ENCODE measurements at places on chromosomes 3 and 15.

DNA sequence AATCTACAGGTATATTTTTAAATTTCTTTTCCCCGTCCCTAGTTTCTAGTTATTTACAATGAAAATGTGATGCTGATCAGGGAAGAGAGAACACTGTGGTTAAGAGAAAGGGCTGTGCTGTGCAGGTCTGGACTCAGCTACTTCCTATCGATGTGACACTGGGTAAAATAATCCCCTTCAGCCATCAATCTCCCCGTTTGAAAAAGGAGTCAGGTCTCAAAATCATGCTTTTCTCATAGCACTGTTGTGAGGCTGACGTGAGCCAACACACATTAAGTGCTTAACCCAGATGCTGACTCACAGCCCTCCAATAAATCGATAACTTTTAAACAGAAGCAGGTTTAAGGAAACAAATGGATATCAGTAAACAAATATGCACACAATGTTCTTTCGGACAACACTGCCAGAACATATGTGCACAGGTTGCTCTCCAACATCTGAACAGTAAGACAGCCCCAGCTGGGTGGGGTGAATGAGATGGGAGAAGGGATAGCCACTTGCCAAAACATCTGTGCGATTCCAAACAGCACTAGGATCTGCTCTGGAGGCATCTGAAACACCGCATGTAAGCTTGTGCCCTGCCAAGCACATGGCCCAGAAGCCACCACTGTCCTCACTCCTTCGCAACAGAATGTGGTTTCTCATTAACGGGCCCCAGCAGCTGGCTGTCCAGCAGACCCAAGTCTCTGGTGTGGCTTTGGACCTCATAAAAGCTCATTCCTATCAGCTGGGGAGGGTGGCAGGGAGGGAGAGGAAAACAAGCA is 143.2 kb upstream of the PRICKLE2 start:
- no peak for DNase-seq

- no peak for DNase-seq
Measured at GRCh38 chr3:155070316-155070715, 9.8 kb upstream of the MME start.

- no peak for DNase-seq
Measured at GRCh38 chr3:165636684-165637015, 200.6 kb downstream of the BCHE start.

GRCh38 chr15:85063522-85064079 is 81.9 kb downstream of the PDE8A start:
- DNase-seq = no peak

DNA sequence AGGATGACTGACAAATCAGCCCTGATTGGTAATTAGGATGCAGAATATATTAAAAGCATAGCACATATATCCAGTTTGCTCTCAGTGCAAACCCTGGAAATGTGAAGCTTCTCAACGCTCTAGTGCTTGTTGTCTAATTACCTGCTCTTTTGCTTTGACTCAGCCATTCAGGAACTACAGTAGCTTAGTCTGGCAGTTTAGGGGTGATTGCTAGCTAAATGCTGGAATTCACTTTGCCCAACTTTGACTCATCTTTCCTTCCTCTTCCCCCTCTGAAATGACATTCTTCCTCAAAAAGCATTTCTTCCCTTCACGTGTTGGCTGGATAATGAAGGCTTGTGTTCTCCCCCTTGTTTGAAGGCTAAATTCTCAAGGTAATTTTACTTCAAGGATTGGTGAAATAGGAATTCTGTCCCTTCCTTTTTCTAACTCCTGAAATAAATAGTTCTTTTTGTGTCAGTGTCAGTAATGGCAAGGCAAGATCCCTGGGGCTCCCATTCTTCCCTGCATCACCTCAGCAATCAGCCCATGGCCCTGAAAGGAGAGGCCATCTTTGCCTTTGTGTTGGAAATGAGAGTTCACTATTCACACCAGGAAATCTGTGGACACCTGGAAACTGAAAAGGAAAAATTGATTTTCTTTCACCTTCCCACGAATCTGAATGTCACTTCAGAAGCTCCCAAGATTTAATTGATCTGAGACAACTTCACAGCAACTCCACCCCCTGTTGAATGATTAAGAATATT is 103.6 kb downstream of the ECT2 start:
- peak; percentile 59 for DNase-seq

GRCh38 chr15:89460048-89460447 is 36.3 kb downstream of the RHCG start:
- no peak for DNase-seq

Measured in neural progenitor cell (in vitro differentiated cells).